ENCODE measurements at places on chromosomes 13 and 19. TPM values are rescaled to one million over a fixed set of nuclear protein-coding genes. Genes with fewer than 3 reads are reported as not detected.

GRCh38 chr13:93098972-93099371 is 127.6 kb upstream of the GPC6 start:
- DNase-seq = peak; percentile 14

GRCh38 chr19:54921082-54921481 is 15.1 kb downstream of the NCR1 start:
- no peak for DNase-seq

- peak; percentile 34 for DNase-seq
Measured at GRCh38 chr19:4639531-4640246, 373 bp downstream of the TNFAIP8L1 start.

DNA sequence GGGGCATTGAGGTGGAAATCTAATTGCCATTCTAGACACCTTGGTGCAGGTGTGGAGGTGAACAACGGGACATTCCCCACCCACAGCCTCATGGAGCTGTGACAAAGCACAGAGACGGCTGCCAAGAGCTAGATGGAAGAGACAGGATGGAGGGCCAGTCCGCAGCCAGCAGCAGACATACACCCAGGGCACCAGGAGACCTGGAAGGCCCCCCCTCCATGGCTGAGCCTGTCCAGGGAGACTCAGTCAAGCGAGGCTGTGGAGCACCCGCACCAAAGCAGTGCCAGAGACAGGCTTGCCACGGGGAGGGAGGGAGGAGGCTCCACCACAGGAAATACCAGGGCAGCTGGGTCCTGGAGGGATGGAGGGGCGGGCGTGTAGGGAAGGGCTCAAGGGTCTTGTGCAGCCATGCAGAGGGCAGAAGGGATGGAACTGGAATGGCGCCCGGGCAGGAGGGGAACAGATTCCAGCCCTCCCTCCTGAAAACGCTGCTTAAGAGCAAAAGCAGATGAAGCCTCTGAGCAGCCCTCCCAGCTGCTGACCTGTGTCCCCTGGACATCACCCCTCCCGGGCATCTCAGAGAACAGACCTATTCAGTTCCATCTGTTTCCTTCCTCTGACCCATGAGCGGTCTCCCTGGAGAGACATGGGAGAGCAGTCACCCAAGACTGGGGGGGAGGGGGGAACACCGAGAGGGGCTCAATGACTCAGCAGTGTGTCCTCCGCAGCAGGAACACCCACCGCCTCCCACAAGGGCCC is 14.4 kb downstream of the EPS15L1 start:
- DNase-seq = no peak

The LAIR2 gene
- total RNA-seq = not detected

DNA sequence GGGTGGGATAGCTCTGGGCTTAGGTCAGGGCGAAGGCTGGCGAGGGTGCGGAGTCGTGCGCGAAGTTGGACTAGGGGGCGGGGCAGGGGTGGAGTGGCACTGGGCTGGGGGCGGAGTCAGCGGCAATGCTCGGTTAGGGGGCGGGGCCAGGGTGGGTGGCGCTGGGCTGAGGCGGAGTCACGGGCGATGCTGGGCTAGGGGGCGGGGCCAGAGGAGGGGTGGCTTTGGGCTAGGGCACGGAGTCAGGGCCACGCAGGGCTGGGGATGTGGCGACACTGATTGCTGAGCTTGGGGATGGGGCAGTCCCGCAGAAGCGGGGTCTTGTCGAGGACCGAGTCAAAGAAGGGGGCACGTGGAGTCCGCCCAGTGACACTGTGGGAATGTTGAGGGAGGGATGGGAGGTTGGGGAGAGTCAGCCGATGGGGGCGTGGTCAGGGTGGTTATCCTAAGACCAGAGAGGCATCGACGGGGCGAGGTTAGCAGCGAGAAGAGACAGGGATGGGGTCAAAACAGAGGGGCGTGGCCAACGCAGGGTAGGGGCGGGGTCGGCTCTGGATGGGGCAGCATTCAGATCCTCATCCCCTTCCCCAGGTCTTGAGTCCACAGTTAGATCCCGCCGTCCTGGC is 8.7 kb downstream of the HOMER3 start:
- peak; percentile 90 for DNase-seq

- DNase-seq = no peak
Measured at GRCh38 chr19:31066385-31066784, 282.9 kb downstream of the TSHZ3 start.

GRCh38 chr19:55700813-55701212 is 25.8 kb downstream of the EPN1 start:
- no peak for DNase-seq

DNA sequence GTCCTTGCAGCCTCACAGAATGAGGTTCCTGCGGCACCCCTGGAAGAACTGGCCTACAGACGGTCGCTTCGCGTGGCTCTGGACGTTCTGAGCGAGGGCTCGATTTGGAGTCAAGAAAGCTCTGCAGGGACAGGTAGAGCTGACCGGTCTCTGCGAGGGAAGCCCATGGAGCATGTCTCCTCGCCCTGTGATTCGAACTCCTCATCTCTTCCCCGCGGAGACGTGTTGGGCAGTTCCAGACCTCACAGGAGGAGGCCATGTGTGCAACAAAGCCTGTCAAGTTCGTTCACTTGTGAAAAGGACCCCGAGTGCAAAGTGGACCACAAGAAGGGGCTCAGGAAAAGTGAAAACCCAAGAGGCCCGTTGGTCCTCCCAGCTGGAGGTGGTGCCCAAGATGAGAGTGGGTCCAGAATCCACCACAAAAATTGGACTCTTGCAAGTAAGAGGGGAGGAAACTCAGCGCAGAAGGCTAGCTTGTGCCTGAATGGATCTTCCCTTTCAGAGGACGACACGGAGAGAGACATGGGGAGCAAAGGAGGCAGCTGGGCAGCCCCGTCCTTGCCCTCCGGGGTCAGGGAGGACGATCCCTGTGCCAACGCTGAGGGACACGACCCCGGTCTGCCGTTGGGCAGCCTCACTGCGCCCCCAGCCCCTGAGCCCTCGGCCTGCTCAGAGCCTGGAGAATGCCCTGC is 23.4 kb upstream of the NDUFS7 start:
- DNase-seq = no peak

DNA sequence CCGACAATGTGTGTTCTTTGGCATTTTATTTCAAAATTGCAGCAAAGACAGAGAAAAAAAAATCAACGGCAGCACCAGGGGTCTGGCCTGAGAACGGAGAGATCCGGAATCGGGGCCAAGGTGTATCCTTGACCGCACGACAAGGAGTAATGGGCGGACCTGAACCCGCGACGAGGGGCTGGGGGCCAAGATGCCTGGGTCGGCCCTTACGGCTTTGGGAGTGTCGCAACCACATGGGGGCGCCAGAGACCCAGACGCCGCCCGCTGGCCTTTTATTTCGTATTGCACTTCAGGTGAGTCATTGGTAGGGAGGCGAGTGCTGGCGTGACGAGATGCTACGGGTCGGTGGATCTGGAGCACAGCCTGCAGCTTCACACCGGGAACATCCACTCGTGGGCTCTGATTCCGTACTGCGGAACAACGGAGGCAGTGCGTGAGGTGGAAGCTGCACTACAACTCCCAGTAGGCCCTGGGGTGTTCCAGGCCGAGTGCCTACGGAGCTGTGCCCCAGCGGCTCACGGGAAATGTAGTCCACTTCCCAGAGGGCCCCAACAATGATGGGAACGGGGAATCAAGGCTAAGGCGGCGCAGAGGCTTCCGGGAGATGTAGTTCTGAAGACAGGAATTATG is 15.7 kb downstream of the BCAT2 start:
- peak; percentile 91 for DNase-seq

DNA sequence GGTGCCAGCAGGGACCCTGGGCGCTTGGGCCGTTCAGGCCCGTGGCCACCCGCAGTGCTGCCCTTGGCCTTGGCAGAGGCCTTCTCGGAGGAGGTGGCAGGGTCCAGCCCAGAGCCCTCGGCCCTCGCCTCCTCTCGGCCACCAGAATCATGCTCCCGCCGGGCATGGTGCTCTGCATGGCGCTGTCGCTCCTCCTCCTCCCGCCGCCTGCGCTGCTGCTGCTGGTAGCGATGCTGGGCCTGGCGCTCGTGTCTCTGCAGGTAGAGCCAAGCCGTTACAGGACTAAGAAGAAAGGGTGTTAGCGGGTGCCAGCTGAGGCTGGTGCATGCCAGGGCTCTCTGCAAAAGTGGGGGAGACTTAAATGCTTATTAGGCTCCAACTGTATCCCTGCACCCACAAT is 9.5 kb downstream of the ANO8 start:
- no peak for DNase-seq

The NLRP9 gene
- total RNA-seq = not detected

The CKAP2 gene
- 7.1 TPM for total RNA-seq

DNA sequence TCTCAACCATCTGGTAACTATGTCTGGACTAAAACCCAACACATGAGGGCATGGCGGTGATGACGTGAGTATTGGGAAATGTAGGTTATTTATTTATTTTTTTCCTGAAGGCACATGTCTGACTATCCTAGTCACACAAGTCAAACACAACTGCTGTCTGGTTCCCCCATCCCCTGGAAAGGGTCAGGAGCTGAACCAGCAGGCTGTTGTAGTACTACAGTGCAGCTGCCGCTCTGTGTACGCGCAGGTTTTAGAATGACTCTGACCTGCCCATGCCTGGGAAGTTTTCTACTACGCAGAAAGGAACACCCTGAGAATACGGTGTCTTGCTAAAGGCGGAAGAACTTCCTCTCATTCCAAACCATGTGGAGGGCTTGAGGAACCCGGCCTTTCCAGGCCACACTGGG is 1.2 kb downstream of the SLC7A1 start:
- peak; percentile 60 for DNase-seq

Data from transverse colon (tissue), 4 donors.